ENCODE measurements at places on chromosomes 3 and 15.
A peak's percentile ranks its signal among the peaks of the same experiment; 100 is the strongest.

GRCh38 chr3:70580021-70580420 is 267.6 kb upstream of the MDFIC2 start:
- no peak for DNase-seq

- no peak for DNase-seq
These were observed 174.7 kb downstream of the SHOX2 start for GRCh38 chr3:157931517-157931916.

GRCh38 chr3:162441716-162442115 is 945.1 kb downstream of the OTOL1 start:
- DNase-seq = no peak

GRCh38 chr3:192570821-192571791 is 156.2 kb downstream of the FGF12 start:
- DNase-seq = peak; percentile 49

- no peak for DNase-seq
These were observed 178.6 kb downstream of the KCNAB1 start for GRCh38 chr3:156298938-156299337.

- DNase-seq = no peak
These were observed 66.5 kb downstream of the LRRFIP2 start for GRCh38 chr3:37107846-37108245.

DNA sequence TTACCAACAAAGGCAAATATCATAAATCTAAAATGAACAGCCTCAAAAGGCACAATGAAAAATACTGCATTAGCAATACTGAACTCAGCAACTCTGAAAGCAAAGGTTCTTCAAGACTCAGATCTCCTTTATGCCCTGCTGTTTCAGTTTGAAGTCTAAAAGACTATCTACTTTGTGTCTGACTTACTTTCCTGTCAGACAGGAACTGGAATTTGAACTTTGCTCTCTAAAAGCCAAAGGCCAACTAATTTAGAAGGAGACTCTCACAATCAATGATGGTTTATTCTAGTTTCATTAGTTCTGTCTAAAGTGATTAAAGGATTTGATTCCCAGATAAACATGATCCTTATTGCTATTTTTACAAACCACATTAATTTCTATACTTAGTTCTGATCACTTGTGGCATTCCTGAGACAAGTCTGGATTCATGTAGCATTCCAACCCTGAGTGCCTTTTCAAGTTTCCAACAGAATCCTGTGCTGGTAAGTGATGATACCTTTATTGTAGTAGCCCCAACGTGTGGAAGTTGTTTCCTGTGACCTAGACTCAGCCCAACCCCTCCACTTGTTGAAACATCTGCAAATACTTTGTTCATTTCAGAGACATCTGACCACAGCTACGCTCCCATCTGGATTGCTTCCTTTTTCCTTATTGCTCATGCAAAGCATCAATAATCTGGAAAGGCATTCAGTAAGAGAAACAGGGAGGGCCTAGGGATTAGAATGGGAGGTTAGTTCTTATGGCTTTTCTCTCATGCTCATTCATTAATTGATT is 14.9 kb upstream of the LEKR1 start:
- no peak for DNase-seq

DNA sequence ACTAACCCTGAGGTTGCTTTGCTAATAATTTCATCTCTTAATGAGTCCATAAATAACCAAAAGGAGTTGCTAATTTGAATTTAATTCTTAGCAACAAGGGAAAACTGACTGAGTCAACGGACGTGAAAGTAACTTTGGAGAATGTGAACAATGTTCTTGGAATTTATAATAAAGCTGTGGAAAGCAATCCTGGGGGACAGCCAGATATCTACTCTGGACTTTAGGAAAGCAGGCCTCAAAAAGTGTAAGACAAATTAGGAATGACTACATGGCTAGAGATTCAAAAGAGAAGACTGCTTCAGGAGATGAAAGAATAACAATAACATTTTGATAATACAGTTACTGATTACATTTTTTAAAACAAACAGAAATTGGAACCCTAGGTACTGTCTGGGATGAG is 318.4 kb upstream of the COL8A1 start:
- no peak for DNase-seq

DNA sequence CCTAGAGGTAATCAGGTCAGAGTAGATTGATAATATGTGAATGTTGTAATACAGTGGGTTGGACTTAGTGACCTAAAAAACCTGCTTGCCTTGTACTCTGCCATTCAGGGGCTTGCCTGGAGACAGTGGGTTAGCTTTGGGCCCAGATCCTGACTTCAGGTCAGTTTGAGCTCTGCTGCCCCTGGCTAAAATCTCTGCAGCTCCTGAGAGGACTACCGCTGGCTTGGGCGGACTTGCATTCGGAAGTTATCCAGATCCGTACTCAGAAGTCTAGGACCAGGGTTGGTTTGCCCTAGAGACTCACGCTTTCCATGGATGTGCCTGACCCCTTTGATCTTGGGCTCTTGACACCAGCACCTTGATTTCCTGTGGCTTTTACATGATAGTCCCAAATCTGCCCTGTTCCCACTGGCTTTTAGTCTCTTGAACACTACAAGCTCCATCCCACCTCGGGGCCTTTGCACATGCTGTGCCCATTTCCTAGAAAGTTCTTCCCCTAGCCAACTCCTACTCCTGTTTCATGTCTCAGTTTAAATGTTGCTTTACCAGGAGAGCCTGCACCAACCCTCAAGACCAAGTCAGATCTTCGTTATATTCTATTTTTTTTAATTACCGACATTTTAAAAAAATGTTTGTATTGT is 5.9 kb downstream of the ACSBG1 start:
- no peak for DNase-seq

DNA sequence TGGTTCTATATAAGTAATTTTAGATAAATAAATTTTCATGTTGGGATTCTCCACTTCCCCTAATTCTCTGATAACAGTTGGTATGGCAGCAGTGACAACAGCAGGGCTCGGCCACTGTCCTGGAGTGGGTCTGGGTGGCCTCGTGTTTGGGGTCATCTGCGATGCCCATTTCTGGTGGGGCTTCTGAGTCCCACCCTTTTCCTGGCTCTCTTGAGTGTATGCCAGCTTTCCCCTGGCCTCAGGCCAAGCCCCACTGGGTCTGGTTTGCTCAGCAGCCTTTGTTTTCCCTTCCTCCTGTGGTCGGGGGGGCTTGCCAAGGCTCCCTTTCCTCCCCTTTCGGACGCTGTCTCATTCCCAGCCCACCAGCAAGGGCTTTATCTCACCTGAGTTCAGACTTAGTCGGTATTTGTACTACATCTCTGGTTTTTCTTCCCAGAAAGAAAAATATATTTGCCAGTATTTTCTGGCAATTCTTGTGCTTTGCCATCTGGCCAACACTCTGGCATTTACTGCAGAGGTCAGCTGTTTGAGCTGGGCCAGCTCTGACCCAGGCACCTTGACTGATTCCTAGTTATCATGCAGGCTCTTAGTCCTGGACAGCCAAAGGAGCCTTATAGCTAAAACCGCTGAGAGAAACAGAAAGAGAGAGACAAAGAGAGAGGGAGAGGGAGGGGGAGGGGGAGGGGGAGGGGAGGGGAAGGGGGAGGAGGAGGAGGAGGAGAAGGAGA is 35.2 kb downstream of the MYZAP start:
- no peak for DNase-seq

DNA sequence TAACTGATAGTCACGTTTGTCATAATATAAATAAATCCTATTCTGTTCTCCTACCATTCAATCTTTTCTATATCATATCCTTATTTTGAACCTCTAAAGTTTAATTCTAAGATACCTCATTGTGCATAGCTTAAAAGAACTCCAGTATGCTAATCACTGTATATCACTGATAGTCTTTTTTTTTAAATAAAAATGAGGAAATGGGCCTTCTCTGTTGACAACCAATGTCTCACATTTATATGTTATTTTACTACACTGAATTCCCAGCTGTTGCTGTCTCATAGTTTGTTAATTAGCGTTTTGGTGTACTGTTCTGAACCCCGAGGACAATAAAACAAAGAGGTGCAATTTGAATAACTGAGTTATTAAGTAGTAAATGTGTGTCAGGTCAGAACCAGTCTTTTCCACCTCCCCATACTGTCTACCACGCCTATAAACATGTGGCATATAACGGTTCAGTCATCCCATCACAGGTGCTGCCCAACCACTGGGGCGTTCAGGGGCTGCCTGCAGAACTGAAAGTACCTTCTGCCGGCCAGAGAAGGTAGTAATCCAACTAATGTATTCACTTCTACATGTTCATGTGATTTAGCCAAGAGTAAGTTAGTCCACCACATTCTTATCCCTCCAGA is 14.9 kb downstream of the CBLB start:
- no peak for DNase-seq

- DNase-seq = no peak
These were observed 35.8 kb downstream of the ZNF710 start for GRCh38 chr15:90036806-90037510.

DNA sequence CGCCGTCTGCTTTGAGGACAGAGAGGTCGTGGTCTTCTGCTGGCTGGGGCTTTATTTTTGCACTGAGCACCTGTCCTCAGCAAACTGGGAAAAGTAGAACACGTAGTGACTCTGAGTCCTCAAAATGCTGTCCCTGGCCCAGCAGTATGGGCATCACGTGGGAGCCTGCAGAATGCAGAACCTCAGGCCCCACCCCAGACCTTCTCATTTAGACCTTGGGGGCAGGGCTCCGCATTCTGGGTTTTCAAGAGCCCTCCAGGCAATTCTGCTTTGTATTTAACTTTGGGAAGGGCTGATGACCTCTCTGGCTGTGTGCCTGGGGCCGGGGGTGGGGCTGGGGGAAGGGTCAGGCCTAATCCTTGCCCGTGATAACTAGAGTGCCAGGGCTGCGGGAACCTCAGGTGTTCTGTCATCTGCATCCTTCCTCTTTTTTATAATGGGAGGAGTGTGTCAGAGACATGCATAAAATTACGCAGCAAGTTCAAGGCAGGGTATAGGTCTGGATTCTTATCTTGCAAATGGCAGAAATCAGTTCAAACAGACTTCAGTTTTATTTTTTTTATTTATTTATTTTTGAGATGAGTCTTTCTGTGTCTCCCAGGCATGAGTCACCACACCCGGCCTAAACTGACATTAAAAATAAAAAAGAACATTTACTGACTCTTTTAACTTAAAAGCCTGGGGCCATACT is 11.1 kb downstream of the SLC6A6 start:
- no peak for DNase-seq

- no peak for DNase-seq
These were observed 19.5 kb upstream of the LAMP3 start for GRCh38 chr3:183182073-183182472.

GRCh38 chr3:5349343-5349742 is 161.8 kb downstream of the EDEM1 start:
- no peak for DNase-seq

GRCh38 chr3:16151109-16151508 is 23.4 kb upstream of the GALNT15 start:
- peak; percentile 25 for DNase-seq

- peak; percentile 15 for DNase-seq
These were observed 62.5 kb downstream of the CBLB start for GRCh38 chr3:105806359-105806758.

DNA sequence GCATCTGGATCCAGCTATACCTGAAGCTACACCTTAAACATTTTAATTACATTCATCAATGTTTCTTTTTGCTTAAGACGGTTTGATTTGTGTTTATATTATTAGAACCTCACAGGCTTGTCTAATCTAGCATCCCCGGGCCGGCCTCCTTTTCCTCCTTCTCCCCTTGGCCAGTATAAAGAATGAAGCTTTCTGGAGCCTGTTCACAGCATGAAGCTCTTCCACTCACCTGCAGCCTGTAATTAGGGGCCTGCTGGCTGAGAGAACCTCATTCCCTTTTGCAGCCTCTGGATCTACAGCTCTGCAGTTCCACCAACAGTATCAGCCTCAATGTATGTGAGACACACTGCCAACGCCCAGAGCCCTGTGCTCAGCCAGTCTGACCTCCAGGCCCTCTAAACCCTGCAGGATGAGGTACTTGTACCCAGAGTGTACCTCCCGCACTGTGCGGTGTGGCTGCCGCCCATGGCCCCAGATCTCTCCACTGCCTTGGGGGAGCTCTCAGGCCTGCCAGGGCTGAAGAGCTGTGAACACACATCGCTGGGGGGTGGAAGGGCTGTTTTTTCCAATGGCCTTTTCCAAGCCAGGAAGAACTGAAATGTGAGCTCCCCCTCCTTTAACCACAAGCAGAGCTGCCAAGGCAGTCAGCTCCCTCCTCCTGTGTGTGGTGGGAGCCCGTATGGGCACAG is 114.7 kb upstream of the ALDH1A3 start:
- no peak for DNase-seq

DNA sequence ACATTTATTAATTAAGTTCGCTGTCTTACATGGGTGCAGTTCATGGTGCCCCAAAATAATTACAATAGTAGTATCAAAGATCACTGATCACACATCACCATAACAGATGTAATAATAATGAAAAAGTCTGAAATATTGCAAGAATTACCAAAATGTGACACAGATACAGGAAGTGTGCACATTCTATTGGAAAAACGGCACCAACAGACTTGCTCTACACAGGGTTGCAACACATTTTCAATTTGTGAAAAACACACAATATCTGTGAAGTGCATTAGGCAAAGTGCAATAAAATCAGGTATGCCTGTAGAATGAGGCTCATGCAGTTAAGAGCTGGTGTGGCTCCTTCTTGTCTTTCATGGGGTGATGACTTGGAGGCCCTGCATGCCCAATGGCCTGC is 265.8 kb downstream of the RPLP1 start:
- DNase-seq = no peak

- DNase-seq = no peak
These were observed 116.6 kb upstream of the TSC22D2 start for GRCh38 chr3:150291515-150291914.

- DNase-seq = peak; percentile 76
These were observed 713.3 kb upstream of the EPHA6 start for GRCh38 chr3:96101006-96101560.

- no peak for DNase-seq
These were observed 262.5 kb downstream of the SCAPER start for GRCh38 chr15:76642671-76643070.

DNA sequence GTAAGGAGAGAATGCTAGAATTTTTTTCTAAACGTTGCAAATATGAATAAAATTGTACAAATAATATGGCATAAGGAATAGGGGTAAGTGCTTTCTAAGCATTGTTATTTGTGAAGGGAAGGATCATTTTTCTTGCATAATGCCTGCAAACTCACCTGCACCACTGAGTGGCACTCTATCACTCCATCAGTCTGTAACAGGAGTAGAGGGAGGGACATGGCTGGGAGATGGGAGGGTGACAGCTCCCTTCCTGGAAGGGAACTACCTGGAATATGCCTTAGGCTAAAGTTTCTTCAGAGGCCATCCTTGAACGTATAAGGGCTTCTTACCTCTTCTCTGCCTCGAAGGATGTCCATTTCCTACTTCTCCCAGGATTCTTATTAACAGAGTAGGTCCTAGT is 3.0 kb downstream of the NAALADL2 start:
- no peak for DNase-seq

- no peak for DNase-seq
These were observed 38.5 kb downstream of the TPRG1 start for GRCh38 chr3:189210251-189210770.

Data from NCI-H446 treated with DMSO at 0.1 percent for 48 hours (cell line).